ENCODE measurements at places on chromosomes 4 and X. TPM values are rescaled to one million over a fixed set of nuclear protein-coding genes. Genes with fewer than 3 reads are reported as not detected.

Gene ZNF280C
- 7.3 TPM for total RNA-seq

Gene SLC9B2
- total RNA-seq = 22.0 TPM

Gene TMSB15A
- total RNA-seq = 6.7 TPM

Gene RFC1
- 57.1 TPM for total RNA-seq

Gene TLR8
- not detected for total RNA-seq

Gene NDST3
- total RNA-seq = not detected

Gene EDA
- total RNA-seq = 0.44 TPM

Gene ZBTB49
- total RNA-seq = 5.8 TPM

Gene S100P
- not detected for total RNA-seq

Gene PDE5A
- total RNA-seq = 2.3 TPM

Gene GAGE1
- not detected for total RNA-seq

Gene SPACA5
- total RNA-seq = not detected

Gene SSX3
- total RNA-seq = not detected

Gene FOXR2
- not detected for total RNA-seq

Gene IBSP
- total RNA-seq = not detected

Gene COL4A6
- 0.92 TPM for total RNA-seq

Gene MAGEA10
- not detected for total RNA-seq

Gene ALB
- not detected for total RNA-seq

Gene SUPT20HL2
- total RNA-seq = not detected

Gene C4orf54
- not detected for total RNA-seq

Gene SFRP2
- total RNA-seq = not detected

Measured in endothelial cell of umbilical vein (primary cell).